ENCODE measurements at places on chromosomes 6 and 20.

DNA sequence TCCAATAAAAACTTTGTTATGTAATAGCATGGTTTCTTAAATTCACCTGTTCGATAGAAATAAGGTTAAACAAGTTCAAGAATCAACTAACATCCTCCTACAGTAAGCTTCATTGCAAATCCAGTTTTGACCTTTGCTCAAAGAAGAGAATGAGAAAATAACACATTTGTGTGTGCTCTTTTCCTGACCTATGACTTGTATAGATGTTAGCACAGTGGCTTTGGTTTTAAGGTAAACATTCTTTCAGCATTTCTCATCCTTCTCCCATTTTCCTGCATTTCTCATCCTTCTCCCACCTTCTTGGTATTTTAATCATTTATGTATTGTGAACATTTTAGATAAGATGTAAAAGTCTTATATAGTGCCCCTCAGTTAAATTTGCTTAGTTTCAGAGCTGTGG is 73.9 kb downstream of the PLCB1 start:
- no peak for DNase-seq

DNA sequence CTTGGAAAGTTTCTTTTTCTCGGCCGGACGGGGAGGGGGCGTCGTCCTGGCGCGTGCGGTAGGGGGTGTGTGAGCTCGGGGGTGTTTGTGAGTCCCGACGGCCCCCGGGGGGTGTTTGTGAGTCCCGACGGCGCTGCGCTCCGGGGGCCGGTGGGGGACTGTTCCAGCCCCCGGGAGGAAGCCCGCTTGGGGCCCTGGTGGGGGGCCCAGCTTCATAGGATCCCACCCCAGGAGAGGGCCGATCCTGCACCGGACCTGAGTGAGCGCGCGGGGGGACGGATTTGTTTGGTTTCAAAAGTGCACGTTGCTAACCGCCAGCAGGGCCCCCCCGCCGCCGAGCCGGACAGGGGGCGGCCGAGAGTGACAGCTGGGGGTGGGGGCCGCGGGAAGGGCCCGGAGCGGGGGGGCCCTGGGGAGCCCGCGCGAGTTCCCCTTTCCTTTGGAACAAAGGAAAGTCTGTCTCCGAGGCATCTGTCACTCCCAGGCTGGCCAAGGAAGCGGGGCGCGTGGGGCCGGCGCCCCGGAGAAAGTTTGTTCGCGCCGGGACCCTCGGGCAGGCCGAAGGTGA is 485 bp downstream of the TGIF2 start:
- DNase-seq: no peak

- no peak for DNase-seq
Measured at GRCh38 chr6:31065556-31065955, 46.8 kb downstream of the C6orf15 start.

DNA sequence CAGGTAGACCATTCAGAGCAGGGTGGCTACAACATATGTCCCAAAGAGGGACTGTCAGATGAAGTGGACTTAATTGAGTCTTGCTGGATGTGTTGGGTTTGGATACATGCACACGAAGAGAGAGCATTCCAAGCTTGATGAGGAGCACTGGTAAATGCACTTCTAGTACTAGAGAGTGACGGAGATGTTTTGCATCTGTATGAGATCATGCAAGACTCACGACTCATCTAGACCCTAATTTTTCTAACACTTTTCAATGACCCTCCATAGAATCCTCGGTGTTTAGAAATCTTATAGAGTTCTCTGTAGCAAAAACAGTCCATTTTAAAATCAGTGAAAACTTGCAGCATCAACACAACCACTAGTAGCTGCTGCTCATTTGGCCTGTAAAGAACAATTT is 4.8 kb upstream of the AIG1 start:
- no peak for DNase-seq

- no peak for DNase-seq
Measured at GRCh38 chr6:21317642-21318041, 275.9 kb upstream of the SOX4 start.

- DNase-seq: no peak
Measured at GRCh38 chr6:28897369-28897745, 26.4 kb downstream of the TRIM27 start.

GRCh38 chr20:33875055-33875454 is 63.9 kb downstream of the CHMP4B start:
- DNase-seq: no peak

DNA sequence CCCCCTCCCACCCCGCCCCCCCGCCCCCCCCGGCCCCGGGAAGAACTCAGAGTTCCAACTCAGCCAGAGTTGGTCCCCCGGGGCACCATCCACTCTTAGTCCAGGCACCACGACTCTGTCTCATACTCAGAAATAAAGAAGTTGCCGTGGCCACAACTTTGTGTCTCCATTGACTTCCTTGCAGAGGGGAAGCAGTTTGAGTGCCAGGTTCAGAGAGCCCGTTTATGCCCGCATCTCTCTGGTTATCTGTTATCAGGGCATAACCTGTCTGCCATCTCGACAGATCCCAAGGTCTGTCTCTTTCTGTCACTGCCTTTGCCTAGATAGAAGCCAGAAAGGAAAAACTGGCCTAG is 605 bp downstream of the CDC5L start:
- DNase-seq: peak; percentile 20

- peak; percentile 69 for DNase-seq
Measured at GRCh38 chr20:38874460-38875174, 51.6 kb upstream of the FAM83D start.

GRCh38 chr6:170128811-170129681 is 161.8 kb downstream of the DLL1 start:
- no peak for DNase-seq

GRCh38 chr20:47099825-47100441 is 205.3 kb downstream of the EYA2 start:
- no peak for DNase-seq

- DNase-seq: no peak
Measured at GRCh38 chr6:159212028-159212427, 42.8 kb downstream of the FNDC1 start.

DNA sequence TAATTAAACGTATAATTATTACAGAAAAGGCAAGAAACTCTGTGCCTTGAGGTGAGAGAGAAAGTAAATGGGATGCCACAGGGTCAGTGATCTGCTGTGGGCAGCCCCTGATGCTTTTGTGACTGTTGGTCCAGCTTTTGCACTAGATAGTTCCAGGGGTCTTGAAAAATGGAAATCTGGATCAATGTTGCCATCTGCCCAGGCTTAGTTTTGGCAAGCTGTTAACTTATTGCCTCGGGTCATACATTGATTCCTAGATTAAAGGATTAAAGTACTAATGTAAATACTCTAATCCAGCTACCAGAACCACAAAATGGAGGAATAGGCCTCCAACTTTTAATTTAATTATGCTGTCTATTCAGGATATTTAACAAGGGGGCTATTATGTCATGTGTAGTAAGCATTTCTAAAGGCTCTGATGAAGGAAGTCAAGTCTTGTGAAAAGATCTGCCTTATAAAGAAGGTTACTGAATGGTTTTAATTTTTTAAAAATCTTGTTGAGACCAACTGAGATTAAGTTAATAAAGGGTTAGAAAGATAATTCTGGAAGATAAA is 376.0 kb upstream of the HS3ST5 start:
- no peak for DNase-seq

DNA sequence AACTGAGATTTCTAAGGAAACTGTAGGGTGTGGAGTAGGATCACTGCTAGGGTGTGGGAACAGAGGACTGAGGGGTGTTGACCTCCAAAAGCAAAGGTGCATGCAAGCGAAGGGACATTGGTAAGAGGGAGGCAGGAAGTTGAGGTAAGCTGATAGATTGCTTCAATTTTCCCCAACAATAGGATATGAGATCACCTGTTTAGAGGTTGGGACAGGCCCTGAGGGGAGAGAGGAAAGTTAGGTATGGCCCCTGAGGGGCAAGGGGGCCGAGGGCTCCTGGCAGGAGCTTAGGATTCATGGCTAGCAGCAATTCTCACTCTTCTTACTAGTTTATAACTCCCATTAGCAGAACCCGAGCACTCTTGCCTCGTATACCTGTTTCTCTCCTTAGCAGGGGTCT is 106.8 kb upstream of the RPS6KA2 start:
- DNase-seq: no peak

- DNase-seq: no peak
Measured at GRCh38 chr20:1190847-1191246, 6.1 kb upstream of the TMEM74B start.

GRCh38 chr20:55888685-55889084 is 116.6 kb downstream of the CBLN4 start:
- DNase-seq: no peak

GRCh38 chr6:81889377-81890053 is 137.0 kb upstream of the TENT5A start:
- no peak for DNase-seq

GRCh38 chr20:51955756-51956155 is 153.4 kb upstream of the SALL4 start:
- DNase-seq: no peak

GRCh38 chr20:58787211-58788005 is 63.3 kb downstream of the GNAS-AS1 start:
- DNase-seq: no peak

- DNase-seq: no peak
Measured at GRCh38 chr6:151806757-151807512, 547 bp upstream of the ESR1 start.

DNA sequence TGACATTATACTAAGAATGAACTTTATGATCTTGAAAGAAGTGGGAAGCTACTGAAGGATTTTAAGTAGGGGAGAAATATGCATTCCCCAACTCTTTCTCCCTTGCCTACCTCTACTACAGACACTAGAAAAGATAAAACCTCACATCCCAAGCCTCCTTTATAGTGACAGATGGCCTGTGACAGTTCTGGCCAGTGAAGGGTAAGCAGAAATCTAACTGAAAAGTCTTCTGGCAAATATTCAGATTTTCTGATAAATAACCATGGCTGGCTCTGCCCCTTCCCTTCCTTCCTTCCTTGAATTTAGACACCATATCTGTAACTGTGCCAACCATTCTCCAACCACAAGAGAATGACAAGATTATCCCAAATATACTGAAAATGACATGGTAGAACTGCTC is 10.2 kb upstream of the BEND6 start:
- no peak for DNase-seq

DNA sequence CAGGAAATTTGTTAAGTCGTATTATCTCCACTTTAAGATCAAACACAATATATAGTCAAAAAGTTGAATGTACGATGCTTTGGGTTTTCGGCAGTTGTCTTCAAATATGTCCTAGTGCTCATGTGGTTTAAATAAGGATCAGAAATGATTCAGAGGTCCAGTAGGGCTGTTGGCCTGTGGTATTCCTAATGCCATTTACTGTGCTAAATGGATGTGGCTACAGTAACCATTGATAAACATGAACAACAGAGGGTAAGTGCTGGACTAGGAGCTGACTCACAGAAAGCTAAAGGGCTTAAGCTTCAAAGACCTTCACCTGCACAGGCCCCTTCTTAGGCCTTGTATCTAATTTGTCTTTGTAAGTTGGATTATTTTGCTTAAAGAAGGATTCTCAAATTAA is 80.5 kb upstream of the TPD52L1 start:
- DNase-seq: no peak

- no peak for DNase-seq
Measured at GRCh38 chr6:163085426-163085825, 329.1 kb upstream of the QKI start.

DNA sequence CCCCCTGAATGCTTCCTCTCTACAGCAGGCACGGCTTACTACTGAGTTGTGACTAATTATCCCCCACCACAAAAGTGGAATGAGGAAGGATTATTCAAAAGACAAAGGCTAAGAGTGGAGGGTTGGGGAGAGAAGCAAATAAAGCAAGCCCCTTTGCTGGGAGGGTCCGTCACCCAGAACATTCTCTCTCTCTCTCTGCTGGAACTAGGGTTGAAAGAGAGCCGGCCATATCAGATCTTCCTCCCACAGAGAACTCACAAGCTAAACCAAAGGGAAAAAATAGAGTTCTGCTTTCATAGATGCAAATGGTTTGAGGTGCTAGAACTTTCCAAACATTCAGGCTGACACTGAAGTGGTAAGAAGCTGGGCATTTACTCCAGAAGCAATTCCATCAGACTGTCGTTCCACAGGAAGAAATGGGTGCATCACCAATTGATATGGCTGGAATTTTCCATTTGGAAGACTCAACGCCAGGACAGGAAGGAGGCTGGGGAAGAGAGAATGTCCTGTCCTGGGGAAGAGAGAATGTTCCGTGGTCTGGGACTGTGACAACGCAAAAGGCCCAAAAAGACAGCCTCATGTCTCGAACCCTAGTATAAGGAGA is 7.9 kb downstream of the ZMYND8 start:
- DNase-seq: no peak

DNA sequence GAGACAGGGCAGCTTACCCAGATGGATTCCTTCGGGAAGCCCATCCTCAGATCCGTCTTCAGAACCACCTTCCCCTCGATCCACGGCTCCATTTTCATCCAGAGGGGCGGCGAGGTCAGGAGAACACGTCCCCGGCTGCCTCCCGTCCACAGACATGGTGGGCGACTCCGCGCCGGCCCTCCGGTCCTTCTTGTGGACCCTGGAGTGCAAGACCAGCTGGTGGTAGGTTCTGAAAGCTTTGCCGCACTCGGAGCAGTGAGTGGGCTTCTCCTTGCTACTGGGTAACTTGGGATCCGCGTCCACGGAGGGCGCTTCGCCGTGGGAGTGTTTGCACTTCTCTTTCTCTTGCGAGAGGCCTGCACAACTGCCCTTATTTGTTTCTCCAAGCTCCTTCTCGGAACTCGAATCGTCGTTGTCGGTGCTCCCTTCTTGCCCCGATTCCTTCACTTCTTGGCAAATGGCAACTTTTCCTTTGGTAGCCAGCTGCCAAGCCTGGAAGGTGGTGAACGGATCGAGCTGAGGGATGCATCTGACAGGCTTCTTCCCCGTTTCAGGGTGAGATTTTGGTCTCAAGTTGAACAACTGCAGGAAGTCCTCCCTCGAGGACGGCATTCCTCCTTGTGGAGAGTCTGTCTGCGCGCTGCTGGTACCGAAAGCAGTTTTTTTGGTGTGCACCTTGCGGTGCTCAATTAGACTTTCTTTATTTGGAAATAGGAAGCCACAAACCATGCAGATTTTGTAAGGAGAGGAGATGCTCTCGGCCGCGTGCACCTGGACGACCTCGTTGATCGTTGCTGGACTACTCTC is 12.0 kb downstream of the ZNF217 start:
- DNase-seq: peak; percentile 66

DNA sequence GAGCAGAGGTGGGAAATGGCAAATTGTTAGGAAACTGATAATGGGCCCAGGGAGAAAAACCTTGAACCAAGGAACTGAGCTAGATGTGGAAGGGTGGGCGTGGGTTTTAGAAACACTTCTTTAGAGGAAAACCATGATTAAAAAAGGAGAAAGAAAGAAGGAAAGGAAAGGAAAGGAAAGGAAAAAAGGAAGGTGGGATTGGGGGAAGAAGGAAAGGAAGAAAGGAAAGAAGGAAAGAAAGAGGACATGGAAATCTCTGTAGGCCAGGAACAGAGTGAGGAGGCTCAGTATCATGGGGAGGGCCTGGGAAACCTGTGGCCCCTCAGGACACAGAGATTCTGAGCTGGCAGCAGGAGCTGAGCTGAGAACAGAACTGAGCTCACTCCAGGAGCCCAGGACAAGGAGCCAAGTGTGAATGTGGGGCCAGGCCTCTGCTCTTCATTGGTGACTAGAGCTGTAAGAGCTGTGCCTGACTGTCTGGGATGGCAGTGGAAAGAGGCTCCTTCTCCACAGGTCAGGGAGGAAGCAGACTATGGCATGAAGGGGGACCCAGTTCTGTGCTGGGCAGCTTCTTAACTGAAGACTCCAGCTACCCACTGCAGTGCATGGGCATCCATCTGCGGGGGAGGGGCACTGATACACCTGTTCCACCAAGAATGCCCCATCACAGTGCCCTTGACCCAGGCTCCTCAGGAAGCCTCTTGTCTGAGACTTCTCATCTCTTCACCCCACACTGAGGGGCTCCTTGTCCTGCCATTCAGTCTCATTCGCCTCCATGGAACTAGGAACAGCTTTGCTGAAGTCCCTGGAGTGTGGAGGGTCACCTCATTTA is 116.1 kb upstream of the BACH2 start:
- DNase-seq: no peak
